ENCODE measurements at places on chromosomes 16 and 17.

GRCh38 chr16:86212706-86213436 is 297.5 kb upstream of the FOXF1 start:
- DNase-seq: no peak

GRCh38 chr17:7122381-7122780 is 7.8 kb upstream of the ASGR2 start:
- no peak for DNase-seq

GRCh38 chr16:19757762-19758595 is 39.9 kb downstream of the IQCK start:
- DNase-seq: no peak

- DNase-seq: no peak
Observed at GRCh38 chr16:11667221-11667823, 933 bp upstream of the SNN start.

- peak; percentile 31 for DNase-seq
Observed at GRCh38 chr16:81261049-81261648, 22.7 kb downstream of the BCO1 start.

DNA sequence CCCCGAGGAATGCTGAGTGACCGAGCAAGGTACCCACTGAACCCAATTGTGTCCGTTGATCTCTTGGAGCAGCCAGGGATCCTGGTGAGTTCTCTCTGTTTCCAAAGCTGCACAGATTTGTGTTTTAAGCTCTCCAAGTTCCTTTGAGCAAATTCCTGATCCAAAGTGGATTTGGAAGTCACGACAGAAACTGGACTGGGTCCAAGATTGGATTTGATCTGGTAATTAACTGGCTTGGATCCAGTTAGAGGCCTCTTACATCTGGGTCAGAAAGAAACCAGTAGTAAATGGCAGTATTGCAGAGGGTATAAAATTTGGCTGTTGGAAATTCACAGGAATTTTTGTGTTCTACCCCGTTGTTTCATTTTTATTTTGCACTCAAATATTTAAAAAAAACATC is 119.5 kb downstream of the PMP22 start:
- no peak for DNase-seq
